ENCODE measurements at places on chromosomes 12 and 14. TPM values are rescaled to one million over a fixed set of nuclear protein-coding genes. Genes with fewer than 3 reads are reported as not detected.

- no peak for DNase-seq
Measured at GRCh38 chr12:40711121-40711520, 18.9 kb downstream of the CNTN1 start.

- no peak for DNase-seq
Measured at GRCh38 chr14:104549536-104550339, 29.8 kb upstream of the C14orf180 start.

The CCND2 gene
- total RNA-seq, result 6.4 TPM

DNA sequence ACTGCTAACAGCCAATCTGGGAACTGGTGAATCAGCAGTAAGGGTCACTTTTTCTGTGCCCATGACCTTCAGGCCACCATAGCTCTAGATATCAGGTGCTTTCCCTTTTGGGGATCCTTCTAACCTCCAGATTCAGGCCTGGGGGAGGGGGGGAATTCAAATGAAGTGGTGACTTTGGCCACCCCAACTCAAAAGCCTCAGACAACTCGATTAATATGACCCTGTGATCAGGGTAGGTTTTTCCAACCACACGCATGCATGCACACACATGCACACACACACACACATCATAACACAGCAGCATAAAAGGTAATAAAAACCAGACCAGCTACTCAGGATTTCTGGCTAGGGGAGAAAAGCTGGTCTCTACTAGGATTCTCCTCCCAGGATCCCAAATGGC lies 5.3 kb downstream of the TBX3 start:
- no peak for DNase-seq

DNA sequence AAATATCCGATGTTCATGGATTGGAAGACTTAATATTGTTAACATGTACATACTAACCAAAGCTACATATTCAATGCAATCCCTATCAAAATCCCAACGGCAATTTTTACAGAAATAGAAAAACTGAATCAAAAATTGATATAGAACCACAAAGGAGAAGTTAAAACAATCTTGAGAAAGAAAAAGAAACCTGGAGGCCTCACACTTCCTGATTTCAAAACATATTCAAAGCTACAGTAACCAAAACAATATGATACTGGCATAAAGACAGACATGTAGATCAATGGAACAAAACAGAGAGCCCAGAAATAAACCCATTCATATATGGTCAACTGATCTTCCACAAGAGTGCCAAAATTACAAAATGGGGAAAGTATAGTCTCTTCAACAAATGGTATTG lies 5.4 kb upstream of the PELI2 start:
- no peak for DNase-seq

The CD69 gene
- 1.4 TPM for total RNA-seq

- DNase-seq, result no peak
Measured at GRCh38 chr14:79569072-79569471, 642.2 kb downstream of the DIO2 start.

GRCh38 chr12:5619628-5620027 lies 187.7 kb downstream of the NTF3 start:
- no peak for DNase-seq

DNA sequence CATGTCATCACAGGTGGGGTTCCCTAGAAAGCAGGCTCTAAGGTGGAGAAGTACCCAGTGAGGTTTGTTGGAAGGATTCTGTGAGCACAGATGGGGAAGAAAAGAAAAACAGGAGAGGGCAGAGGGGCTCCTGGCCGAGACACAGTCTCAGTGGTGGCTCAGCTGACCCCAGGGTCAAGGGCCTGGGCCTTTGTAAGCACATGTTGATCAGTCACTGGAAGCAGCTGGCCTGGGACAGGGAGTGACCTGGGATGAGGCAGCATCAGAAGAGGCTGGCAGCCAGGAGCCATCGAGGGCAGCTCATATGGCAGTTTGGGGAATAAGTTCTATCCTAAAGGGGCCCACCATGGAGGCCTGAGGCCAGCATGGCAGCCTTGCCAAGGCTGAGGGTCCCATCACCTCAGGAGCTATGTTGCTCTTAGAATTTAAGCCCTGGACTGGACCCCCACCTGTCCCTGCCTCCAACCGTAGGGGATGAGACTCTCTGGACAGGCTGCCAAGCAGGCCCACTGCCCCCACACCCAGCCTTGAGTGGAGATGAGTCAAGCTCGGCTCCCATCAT lies 6.3 kb upstream of the TMEM179 start:
- DNase-seq, result no peak

The P2RX2 gene
- total RNA-seq, result not detected

DNA sequence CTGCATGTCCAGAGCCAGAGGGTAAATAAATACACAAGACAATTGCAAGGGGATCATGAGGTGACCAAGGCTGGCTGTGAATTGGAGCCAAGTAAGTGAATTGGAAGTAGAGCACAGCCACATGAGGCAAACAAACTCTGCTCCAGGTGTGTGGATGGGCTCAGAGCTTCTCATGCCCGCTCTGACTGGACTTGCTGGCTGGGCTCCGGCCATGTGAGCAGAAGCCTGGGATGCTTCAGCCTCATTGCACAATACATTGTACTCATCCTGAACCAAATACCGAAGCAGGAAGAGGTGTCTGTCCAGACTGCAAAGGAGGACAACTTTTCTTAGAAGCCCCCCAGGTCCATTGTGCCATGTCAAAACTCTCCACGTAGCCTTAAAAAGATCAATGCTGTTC lies 193.0 kb downstream of the TTC8 start:
- DNase-seq, result no peak

DNA sequence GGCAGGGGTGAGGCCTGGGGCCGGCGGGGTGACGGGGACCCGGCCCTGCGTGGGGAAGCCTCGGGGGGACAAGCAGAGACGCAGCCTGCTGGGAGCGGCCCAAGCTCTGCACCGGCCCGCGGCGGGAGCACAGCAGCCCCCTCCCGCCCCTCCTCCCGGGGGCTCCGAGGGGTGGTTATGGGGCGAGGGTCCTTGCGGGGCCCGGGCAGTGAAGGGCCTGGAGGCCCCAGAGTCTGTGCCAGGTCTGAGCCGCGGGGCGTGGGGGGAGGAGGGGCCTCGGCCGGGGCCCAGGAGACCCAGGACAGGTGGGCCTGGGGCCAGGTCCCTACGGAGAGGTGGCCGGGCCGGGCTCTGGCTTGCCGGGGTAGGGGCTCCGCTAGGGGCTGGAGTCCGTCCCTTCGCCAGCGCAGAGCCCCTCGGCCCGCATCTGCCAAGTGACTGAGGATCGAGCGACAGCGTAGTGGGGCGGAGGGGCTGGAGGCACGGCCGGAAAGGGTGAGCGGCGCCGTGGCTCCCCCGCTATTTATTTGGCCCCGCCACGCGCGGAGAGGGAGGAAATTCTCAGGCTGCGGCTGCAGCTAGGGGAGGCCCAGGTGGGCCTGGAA lies 495 bp downstream of the TMEM121 start:
- no peak for DNase-seq

DNA sequence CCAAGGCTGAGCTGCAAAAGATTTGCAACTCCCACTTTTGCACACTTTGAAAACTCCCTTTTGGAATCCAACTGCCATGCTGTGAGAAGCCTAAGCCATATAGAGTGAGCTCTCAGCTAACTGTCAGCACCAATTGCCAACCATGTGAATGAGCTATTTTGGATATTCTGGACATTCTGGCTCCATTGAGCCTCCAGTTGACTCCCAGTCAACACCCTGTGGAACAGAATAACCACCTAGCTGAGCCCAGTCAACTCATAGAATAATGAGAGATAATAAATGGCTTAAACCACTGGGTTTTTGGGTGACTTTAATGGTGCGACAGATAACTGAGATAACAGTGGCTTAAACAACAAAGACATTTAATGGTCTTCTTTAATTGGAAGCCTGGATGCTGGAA lies 210.1 kb downstream of the SUDS3 start:
- no peak for DNase-seq

GRCh38 chr12:56086096-56086495 lies 6.1 kb downstream of the ERBB3 start:
- DNase-seq, result no peak

The ART4 gene
- total RNA-seq, result not detected

GRCh38 chr12:70638639-70639360 lies 1.6 kb upstream of the PTPRB start:
- DNase-seq, result no peak

DNA sequence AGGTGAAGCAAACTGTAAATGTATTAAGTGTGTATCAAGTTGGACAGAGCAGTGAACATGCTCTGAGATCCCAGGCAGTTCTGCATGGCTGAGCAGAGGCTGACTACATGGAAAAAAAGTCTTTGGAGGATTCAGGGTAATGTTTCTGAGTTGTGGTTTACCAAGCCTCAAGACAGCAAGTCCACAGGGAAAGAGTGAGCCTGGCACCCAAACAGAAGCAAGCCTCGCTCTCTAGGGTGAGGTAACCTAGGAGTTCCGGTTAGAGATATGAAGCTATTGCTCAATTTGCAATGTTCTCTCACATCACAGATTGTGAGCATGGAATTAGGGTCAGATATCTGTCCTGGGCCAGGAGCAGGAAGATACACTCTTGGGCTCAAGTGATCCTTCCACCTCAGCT lies 158.6 kb downstream of the MON2 start:
- peak; percentile 80 for DNase-seq

DNA sequence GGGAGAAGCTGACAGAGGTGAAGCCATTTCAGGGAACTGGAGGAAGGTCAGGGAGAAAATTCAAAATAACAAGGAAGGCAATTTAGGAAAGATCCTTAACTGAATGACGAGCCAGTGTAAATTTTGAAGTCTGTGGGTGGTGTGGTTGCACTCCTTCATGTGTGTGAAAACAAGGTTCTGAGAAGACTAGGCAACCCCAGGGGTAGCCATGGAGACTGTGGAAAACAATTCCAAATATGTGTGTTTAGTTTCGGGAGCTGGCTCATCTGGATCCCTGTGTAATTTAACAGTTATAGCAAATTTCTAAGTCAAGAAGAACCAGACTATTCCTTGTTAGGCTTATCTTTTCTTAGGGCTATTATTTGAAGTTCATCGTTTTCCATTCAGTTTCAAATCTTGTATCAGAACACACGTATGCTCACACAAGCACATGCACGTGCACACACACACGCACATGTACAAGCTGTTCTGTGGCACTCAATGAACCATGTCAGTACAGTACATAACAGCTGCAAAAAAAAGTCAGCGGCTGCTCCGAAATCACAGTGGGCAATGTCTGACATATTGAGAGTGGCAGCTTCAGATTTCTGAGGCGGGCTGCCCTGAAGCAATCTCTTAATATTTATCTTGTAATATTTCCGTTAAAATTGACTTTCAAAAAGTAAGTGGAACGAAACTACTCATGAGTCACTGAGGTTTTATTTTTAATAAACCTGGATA lies 411.2 kb downstream of the AEBP2 start:
- DNase-seq, result no peak

DNA sequence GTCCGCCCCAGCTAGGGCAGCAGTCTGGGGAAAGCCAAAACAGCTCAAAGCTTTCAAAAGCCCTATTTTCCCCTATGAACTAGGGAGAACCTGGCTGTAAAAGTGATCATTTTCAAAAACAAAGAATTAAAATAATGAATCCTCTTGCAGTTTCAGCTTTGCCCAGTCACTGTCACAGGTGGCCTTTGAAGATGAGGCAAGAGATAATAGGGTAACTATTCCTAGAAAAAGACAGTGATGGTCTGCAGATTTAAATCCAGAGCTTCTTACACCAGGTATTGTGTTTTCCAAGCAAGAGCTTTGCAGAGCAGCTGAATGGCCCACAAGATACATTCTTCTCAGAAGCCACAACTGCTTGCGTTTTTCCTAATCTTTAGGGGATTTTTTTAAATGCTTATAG lies 80.2 kb upstream of the NUDT4 start:
- DNase-seq, result no peak

DNA sequence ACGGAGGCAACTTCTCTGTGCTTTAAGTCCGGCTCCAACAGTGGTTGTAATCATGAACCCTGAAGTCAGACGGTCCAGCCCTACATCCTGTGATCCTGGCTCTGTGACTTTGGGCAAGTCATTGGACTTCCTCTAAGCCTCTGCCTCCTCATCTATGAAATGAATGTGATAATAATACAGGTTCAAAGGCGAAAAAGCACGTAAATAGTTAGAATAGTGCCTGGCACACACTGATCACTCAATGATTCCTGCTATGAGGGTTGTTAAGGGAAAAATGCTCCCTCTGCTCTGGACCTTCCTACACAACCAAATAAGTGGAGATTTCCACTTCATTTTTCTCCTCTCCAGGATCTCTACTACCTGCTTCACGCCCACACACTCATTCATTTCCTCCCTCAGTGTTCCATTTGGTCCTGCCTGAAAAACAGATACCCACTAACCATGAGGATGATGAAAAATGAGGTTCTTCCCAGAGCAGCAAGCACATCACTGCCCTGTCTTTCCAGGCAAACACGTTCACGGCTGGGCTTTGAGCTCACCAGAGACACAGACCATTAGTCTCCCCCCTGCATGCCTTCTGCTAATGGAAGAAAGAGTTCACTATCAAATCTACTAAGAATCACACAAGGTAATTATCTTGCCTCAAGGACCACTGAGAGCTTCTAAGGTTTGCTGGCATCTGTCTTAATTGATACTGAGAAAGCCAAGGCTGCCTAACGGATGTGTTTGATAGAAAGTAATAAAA lies 13.2 kb downstream of the NUAK1 start:
- DNase-seq, result no peak

- DNase-seq, result no peak
Measured at GRCh38 chr14:68208626-68209317, 389.2 kb downstream of the RAD51B start.

- no peak for DNase-seq
Measured at GRCh38 chr12:97164936-97165335, 257.9 kb downstream of the NEDD1 start.

- DNase-seq, result no peak
Measured at GRCh38 chr12:13209436-13210235, 13.1 kb downstream of the EMP1 start.

DNA sequence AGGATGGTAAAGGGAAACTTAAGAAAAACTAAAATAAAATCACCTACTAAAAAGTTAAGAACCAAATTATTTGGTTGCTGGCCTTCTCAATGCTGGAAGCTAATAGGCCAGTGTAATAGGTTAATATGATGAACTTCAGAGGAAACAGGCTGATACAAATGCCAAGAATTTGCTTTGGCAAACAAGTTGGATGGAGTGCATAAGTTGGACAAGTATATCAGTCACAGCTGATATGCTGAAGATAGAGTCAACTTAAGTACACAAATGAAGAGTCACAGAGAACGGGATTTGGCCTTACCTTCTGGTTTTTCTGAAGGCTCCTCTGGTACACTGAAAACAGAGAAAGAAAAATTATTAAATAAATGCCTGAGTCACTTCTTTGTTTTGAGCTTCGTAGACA lies 48.2 kb downstream of the ZFYVE26 start:
- DNase-seq, result no peak

DNA sequence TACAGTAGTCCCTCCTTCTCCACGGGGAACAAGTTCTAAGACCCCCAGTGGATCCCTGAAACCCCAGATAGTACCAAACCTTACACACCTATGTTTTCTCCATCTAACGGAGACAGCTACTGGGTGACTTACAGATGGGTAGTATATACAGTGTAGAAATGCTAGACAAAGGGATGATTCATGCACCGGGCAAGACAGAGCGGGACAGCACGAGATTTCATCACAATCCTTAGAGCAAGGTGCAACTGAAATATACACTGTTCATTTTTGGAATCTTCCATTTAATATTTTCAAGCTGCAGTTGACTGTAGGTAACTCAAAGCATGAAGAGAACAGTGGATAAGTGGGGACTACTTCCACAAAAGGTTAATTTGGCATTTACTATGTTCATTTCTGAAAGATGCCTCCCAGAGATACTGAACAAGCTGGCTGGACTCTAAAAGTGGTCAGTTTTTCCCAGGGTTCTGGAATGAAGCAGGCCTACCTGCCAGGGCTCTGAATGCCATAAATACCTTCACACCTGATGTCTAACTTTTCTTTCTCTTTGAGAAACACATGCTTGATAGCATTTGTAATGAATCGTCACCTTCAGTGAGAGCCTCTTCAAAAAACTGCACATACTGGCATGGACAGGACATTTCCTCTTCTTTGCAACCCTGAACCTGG lies 127.7 kb upstream of the FOXN3 start:
- DNase-seq, result no peak

Data from epithelial cell of proximal tubule (primary cell).